Peyer's patch (tissue), 4 donors: ENCODE measurements at places on chromosomes 3 and 15.

- H3K4me1 ChIP-seq, result no peaks in the 10 kb centered on the region
- no peak for DNase-seq
- H3K27me3 ChIP-seq, result no peaks in the 10 kb centered on the region
- no peak overlapping the region for H3K4me3 ChIP-seq
These were observed 42.2 kb downstream of the C3orf85 start for GRCh38 chr3:109178708-109179107.

DNA sequence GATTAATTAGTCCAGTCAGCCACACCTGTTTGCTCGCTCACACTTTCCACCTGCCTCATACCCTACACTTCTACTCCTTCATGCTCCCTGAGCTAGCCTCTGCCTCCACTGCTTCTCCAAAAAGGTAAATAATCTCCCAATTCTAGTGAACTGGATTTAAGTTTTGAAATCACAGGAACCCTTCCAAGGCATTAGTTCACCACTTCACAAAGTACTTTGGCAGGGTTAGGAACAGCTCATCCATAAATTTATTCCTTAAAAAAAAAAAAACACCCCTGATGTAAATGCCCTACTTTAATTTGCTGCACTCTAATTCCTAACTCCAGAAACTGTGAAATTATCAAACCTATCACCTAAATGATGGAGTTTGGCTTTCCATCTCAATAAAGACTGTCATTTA is 58.3 kb downstream of the GADL1 start:
- no peaks in the 10 kb centered on the region for H3K4me1 ChIP-seq
- H3K4me3 ChIP-seq, result no peak overlapping the region
- H3K36me3 ChIP-seq, result no peaks in the 10 kb centered on the region

DNA sequence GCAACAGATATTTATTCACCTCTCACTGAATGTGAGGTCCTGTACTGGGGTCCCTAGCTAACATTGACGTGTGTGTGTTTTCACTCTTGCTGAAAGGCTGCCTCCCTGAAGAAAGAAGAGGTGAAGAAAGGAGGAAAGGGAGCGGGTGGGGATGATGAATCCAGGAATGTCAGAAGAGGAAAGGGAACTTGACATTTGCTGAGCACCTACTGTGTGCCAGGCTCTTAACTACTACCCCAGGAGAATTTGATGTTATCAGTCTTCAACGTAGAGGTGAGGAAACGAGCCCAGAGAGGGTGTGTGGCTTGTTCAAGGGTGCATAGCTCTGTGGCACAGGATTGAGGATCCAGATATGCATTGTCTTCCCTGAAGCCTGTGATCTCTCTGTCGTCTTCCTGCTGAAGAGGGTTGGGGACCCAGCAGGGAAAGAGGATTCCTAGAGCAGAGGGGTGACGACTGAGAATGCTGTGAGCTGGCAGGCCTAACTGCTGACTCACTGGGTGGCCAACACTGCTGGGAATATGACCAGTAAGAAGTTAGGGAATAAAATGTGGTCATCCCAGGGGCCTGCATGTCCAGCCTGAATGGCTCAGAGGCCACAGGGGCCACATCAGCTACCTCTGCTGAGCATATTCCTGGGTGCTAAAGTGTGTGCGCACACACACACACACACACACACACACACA is 6.6 kb upstream of the ATP2B2 start:
- H3K4me1 ChIP-seq, result no peaks in the 10 kb centered on the region
- DNase-seq, result no peak
- H3K27me3 ChIP-seq, result no peaks in the 10 kb centered on the region
- H3K4me3 ChIP-seq, result no peak overlapping the region
- H3K27ac ChIP-seq, result no peak overlapping the region

- no peak overlapping the region for H3K4me3 ChIP-seq
- H3K27ac ChIP-seq, result no peak overlapping the region
- no peaks in the 10 kb centered on the region for H3K4me1 ChIP-seq
- no peaks in the 10 kb centered on the region for H3K36me3 ChIP-seq
These were observed 581.7 kb downstream of the DIPK2A start for GRCh38 chr3:144553301-144553700.

- peak overlapping the region; percentile 89 for H3K27ac ChIP-seq
- peak; percentile 84 for DNase-seq
- no peaks in the 10 kb centered on the region for H3K4me1 ChIP-seq
- H3K27me3 ChIP-seq, result no peaks in the 10 kb centered on the region
- peak overlapping the region; percentile 88 for H3K4me3 ChIP-seq
These were observed 432 bp upstream of the LPP start for GRCh38 chr3:188153437-188154013.

- no peaks in the 10 kb centered on the region for H3K36me3 ChIP-seq
- no peaks in the 10 kb centered on the region for H3K27me3 ChIP-seq
- no peaks in the 10 kb centered on the region for H3K4me1 ChIP-seq
- no peak for DNase-seq
- H3K4me3 ChIP-seq, result no peak overlapping the region
These were observed 58.1 kb upstream of the CA12 start for GRCh38 chr15:63439536-63440264.

- peak within 1 kb of the TSS; percentile 43 for H3K4me3 ChIP-seq
- peak; percentile 74 for DNase-seq
- H3K36me3 ChIP-seq, result no peaks in the 10 kb centered on the region
- no peaks in the 10 kb centered on the region for H3K4me1 ChIP-seq
These were observed at the start of gene RNU5B-1 for GRCh38 chr15:65304381-65305149. Gene RNU5B-1, plus strand, starts transcription at chr15:65304677.

DNA sequence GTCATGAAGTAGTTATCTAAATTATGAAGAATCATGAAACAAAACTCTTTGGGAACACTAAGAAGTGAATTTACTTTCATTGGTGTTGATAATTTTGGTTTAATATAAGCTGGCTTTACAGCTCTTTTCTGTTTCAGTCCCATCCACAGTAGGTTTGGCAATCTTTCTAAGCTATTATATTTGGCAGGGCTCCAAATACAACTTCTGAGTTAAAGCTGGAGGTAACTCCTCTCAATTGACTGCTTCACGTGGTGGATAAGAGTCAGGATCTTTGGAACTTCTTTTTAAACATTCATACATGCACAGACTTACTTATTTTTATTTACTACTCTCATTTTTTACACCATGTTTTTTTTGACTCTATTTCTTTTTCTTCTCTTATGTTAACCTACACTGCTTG is 106.5 kb upstream of the EPHA3 start:
- DNase-seq, result no peak
- H3K36me3 ChIP-seq, result no peaks in the 10 kb centered on the region
- H3K27me3 ChIP-seq, result no peaks in the 10 kb centered on the region
- no peak overlapping the region for H3K4me3 ChIP-seq
